Right ventricle myocardium inferior (tissue), 1 donor: ENCODE measurements at places on chromosomes 3 and 15.
A peak's percentile ranks its signal among the peaks of the same experiment; 100 is the strongest.

GRCh38 chr3:120831066-120831465 is 76.9 kb upstream of the STXBP5L start:
- DNase-seq, result no peak

- no peak for DNase-seq
These were observed 44.8 kb downstream of the ABTB1 start for GRCh38 chr3:127717357-127718244.

DNA sequence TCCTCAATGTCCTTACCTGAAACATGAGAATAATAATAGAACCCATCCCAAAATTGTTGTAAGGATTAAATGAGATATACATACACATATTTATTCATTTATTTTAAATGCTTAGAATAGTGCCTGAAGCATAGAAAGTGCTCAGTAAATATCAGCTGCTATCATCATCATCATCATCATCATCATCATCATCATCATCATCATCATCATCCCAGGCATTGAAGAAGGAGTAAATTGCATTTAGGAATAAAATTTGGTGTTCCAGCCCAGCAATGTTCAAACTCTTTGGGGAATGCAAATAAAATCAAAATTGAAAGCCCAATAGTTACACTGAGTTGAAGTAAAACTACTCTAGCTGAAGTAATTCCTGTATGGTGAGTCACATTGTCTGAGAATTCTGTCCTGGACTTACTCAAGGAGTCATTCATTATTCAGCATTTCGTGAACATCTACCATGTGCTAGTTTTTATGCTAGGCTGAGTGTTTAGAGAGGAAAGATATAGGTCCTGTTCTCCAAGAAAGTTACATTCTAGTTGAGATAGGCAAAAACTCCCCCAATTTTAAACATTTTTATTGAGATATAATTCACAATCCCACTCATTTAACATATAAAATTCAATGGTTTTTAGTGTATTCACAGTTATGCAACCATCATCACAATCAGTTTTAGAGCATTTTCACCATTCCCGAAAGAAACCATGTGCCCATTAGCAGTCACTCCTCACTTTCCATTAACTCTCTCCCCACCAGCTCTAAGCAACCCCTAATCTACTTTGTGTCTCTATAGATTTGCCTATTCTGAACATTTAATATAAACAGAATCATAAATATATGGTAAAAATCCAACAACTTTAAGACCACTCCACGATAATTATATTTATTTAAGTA is 107.2 kb downstream of the FRMD5 start:
- no peak for DNase-seq

GRCh38 chr3:138404121-138404520 is 30.3 kb upstream of the ESYT3 start:
- no peak for DNase-seq

DNA sequence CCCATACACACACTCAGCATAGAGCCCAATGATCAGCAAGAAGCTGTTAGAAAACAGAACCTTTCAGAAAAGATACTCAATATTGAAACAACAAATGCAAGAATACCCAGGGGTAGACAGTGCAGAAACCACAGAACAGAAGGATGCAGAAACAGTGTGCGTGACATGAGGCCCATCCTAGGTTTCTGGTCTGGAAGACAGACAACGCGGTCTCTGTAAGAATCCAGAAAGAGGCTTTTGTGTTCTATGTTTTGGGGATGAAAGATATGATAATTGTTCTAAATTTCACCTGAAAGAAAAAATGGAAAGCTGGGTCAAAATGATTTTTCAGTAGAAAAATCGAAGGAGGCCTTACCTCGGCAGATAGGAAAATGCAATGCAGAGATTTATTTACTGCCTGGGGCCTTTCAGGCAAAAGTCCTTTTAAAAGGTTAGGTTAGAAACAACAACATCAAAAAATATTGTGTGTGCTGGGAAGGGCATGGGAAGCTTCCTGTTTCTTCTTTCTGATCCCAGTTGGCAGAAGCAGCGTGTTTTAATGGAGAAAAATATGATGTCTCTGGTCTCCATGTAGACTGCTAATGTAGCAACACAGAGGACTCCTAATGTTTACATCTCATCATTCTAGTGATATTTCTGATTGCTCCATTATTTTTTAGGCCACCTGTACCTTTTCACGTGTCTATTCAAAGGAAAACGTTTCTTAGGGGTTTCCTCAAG is 17.0 kb downstream of the SYNM start:
- no peak for DNase-seq

GRCh38 chr3:38264779-38265178 is 833 bp upstream of the SLC22A13 start:
- DNase-seq, result no peak

DNA sequence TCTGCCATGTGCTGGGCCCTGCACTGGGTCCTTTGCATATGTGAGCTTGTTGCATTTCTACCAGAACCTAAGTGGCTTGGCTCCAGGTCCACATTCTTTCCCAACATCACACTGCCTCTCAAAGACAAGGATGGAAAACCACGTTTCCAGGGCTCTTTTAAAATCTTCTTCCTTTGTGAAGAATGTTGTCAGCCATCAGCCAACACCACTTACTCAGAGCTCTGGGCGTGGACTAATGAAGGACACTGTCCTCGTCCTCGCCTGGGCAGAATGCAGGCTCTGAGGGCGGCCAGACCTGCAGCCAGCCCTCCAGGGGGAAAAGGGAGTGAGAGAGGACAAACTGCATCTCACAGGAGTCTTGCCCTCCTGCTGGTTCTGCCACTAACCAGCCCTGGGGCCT is 49.7 kb downstream of the MAGEF1 start:
- DNase-seq, result no peak

DNA sequence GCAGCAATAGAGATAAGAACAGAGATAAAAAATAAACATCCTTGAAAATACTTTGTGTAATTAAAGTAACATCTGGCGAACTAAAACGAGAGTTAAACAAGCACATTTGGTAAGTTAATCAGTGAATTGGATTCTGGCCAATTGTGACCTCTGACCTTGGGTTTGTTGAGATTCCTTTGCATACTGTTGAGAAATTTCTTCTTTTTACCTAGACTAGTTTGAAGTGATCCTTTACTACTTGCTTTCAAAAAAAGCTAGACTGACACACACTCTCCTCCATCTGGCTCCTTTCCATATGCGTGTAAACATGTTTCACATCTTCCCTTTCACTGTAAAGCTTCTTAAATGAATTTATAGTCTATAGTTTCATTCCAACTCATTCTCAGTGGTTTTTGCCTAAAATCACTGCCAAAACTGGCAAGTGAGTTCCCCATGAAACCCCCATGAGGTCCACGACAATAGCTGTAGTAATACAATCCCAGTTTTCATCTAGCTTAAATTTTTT is 17.3 kb upstream of the GBE1 start:
- no peak for DNase-seq

- DNase-seq, result peak; percentile 85
These were observed 58.1 kb upstream of the MEF2A start for GRCh38 chr15:99507504-99508310.

- peak; percentile 74 for DNase-seq
These were observed 364.0 kb upstream of the RBMS3 start for GRCh38 chr3:28916713-28917499.

DNA sequence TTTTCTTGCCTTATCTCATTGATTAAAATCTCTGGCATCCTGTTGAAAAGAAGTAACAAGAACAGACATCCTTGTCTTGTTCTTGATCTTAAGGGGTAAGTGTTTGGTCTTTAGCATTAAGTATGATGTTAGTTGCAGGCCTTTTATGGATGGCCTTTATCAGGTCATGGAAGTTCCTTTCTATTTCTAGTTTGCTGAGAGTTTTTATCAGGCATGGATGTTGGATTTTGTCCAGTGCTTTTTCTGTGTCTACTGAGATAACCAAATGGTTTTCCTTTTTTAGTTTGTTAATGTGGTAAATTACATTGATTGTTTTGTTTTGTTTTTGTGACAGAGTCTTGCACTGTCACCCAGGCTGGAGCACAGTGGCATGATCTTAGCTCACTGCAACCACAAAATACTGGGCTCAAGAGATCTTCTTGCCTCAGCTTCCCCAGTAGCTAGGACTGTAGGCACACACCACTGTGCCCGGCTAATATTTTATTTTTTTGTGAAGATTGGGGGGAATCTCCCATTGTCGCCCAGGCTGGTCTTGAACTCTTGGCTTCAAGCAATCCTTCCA is 26.3 kb downstream of the MRAS start:
- no peak for DNase-seq

DNA sequence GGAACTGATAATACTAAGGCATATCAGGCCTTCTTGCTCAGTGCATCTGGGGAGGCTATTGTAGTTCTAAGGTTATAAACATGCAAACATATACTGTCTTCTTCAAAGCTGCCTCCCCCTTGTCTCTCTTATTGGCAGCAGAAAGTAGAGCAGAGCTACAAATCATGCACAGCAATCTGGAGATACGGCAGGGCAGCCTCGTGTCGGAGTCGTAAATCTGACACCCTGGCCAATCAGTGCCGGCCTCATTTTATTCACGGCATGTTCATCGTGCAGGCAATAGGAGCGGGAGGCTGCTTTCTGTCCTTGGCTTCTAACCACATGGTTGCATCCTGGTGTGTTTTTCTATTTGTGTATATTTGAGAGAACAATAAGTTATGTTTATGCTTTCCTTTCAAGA is 300.2 kb upstream of the CNTN6 start:
- DNase-seq, result no peak

DNA sequence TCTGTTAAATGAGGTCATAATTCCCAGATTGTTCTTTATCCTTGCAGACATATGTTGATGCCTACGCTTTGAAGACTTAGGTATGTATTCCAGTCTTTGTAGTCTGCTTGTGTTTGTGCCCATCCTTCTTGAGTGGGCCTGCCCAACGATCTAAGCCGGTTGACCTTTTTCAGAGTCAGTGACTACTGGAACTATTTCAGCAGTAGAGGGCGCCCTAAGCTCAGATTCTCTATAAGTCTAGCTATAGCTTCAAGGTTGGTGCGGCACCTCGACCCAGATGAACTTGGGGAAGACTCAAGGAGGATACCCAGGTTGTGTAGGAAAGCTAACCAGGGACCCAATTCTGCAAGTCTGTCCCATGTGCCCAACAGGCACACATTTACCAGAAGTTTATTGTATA is 228.8 kb upstream of the PPP2R3A start:
- no peak for DNase-seq

DNA sequence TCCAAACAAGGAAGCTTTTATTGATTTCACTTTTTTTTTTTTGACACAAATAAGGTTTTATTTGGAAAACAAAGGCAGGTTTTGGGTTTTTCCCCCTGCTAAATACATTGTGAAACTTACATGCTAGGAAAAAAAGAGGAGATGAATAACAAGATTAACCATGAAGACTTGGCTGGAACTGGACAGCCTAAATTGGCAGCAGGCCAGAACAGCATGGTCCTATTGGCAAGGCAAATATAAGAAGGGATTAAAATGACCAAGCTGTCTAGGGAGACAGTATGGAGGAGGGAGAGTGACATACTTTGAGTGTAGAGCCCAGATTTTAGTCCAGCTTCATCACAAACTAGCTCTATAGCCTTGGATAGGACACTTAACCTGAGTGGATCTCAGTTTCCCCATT is 63.9 kb upstream of the BBX start:
- DNase-seq, result no peak

DNA sequence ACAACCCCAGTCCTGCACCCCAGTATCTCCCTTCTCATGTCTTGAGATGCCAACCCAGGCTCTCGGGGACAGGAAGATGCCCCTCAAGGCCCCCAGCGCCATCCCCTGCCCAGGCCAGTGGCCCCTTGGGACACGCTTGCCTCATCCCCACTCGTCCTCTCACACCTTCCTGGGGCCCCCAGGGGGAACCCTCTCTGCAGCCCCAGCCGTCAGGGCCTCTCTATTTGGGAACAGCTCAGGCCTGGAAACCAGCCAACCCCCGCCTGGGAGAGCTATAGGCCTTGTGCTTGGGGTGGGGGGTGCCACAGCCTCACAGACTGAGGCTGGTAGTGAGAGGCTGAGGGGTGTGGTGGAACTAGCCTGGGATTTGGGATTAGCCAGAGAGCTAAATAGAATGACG is 7.8 kb downstream of the LINGO1 start:
- DNase-seq, result peak; percentile 61

GRCh38 chr3:24184528-24185176 is 239.6 kb downstream of the NR1D2 start:
- DNase-seq, result no peak

DNA sequence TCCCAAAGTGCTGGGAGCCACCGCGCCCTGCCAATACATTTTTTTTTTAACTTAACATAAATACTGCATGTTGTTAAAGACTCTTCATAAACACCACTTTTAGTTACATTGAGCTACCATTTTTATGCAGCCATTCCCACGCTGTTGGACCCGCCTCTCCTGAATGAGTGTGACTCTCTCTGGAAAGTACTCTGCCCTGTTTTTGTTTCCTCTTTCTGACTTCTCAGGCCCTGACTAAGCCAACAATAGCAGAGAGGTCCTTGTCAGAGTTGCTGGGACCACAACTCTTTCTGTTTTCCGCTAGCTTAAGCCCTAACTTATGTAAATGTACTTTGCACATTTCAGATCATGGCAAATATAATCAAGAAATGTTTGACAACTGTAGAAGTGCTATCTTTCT is 35.2 kb downstream of the PARP15 start:
- no peak for DNase-seq

- no peak for DNase-seq
These were observed 8.3 kb upstream of the UBE2E1 start for GRCh38 chr3:23797491-23797890.

DNA sequence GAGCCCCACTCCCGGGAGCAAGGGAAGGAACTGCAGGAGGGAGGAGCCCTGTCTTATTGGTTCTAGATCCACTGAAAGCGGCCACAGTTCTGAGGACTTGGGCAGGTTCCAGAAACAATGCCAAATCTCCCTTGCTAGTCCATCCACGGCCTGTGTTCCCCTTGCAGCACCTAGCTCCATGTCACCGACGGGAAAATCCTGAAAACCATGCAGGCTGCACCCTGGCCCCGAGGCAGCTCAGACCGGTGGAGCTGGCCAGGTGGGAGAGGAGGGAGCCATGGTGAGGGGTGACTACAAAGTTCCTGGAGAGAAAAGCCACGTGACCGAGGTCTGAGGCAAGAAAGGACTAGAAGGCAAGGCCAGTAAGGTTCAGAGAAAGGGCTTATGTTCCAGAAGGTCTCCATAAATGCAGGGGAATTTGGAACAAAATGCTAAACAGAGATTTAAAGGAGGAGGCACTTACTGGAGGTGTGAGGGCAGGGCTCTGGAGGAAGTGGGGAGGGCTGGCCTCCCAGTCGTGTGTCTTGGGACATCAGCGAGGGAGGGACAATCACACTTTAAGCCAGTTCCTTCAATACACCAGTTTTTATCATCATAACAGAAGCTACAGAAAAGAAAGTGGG is 5.4 kb downstream of the MGLL start:
- no peak for DNase-seq
